Germinal center (tissue), 1 donor: ENCODE measurements at places on chromosomes 12 and 14.

DNA sequence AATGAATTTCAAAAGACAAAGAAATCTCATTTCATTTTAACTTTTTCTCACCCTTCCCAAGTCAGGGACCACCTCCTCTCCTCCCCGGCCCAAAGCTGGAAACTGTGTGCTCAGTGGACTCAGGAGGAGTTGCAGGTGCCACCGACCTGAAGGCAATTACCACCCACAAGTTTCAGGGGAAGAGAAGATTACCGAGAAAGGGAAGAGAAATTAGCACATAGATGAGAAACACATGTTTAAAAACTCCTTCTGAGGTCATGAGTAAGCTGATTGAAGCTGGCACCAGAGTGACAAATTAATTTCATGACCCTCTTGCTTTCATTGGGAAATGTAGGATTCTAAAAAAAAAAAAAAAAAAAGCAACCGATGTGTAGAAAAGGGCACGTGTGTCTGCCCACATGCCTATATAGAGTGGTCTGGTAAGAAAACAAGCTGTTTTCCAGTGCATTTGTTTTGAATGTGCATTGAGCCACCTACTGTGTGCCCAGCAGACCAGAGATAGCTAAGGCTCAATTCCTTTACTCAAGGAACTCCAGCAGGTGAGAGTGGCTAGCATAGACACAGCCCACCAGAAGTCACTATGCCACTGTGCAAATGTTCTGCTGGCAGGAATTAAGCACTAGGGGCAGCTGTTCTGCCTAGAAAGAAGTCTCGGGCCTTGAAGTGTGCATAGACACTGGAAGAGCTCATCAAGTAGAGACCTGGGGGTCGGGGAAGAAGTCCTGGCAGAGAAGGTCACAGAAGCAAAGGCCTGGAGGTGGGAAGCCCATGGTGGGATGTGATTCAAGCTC lies 30.5 kb downstream of the DPF3 start:
- DNase-seq = no peak

DNA sequence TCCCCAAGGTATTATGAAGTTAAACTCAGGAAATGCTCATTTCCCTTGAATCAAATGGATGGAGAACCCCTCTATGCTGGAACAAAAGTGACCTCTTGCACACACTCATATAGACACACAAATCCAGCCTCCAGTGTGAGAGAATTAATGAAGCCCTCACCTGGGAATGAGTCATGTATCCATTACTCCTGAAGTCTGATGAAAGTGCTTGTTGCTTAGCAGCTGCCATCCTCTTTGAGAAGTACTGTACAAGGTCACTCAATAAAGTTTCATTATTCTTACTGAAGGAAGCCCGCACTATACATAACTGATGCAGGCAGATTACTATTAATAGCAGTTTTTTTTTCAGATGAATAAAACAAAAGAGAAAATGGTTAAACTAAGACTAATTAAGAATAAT lies 102.3 kb downstream of the RERG start:
- DNase-seq = no peak

DNA sequence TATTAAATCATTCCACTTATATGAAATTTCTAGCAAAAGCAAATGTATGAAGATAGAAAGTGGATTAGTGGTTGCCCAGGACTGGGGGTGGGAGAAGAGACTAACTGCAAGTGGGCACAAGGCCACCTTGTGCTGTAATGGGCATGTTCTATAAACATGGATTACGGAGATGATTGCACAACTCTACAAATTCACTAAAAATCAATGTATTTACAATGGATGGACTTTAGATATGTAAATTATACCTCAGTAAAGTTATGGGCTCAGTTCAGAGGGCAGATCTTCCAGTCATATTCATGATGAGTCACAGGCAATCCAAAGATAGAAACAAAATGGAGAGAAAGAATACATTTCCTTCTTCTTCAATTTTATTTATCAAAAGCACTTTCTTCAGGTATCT lies 173.9 kb downstream of the NDUFA12 start:
- no peak for DNase-seq

DNA sequence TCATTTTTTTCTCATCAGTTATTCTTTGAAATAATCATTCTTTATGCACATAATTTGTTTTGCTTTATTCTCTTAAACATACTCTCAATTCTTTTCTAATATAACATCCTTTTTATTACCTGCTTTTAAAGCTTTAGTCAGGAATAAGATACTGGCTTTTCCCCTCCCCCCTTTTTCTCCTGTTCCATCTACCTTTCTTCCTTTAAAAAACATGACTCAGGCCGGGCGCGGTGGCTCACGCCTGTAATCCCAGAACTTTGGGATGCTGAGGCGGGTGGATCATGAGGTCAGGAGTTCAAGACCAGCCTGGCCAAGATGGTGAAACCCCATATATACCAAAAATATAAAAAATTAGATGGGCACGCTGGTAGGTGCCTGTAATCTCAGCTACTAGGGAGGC lies 25.4 kb downstream of the HIF1A start:
- DNase-seq = no peak

GRCh38 chr12:67773896-67774295 lies 125.4 kb downstream of the DYRK2 start:
- no peak for DNase-seq

GRCh38 chr12:100499416-100499815 lies 25.8 kb downstream of the NR1H4 start:
- no peak for DNase-seq

DNA sequence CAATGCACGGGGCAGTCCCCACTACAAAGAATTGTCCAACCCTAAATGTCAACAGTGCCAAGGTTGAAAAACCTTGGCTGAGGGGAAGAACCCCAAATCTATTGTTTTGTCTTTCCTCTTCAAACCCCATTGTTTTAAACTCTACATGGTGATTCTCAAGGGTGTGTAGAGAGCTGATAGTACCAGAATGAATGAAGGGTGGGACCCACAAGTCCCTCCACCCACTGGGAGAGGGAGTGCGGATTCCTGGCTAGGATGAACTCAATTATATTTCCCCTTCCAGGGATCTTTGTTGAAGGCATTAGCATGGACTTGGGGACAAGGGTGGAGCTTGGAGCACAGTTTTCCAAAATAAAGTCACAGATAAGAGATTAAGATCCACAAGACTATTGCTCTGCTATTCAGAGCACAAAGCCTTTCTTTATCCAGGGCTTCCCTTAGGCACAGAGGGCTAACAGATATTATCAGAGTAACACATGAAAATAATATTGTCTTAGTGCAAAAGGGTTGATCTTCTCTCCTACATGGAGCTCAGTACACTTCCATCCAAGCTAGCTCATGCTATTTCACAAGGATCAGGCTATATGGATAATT lies 755.1 kb upstream of the TBX3 start:
- no peak for DNase-seq
